Endothelial cell (in vitro differentiated cells): ENCODE measurements at places on chromosomes 4 and X. TPM values are rescaled to one million over a fixed set of nuclear protein-coding genes. Genes with fewer than 3 reads are reported as not detected.

Gene CD38
- 0.15 TPM for total RNA-seq

Gene UGT2B10
- not detected for total RNA-seq

DNA sequence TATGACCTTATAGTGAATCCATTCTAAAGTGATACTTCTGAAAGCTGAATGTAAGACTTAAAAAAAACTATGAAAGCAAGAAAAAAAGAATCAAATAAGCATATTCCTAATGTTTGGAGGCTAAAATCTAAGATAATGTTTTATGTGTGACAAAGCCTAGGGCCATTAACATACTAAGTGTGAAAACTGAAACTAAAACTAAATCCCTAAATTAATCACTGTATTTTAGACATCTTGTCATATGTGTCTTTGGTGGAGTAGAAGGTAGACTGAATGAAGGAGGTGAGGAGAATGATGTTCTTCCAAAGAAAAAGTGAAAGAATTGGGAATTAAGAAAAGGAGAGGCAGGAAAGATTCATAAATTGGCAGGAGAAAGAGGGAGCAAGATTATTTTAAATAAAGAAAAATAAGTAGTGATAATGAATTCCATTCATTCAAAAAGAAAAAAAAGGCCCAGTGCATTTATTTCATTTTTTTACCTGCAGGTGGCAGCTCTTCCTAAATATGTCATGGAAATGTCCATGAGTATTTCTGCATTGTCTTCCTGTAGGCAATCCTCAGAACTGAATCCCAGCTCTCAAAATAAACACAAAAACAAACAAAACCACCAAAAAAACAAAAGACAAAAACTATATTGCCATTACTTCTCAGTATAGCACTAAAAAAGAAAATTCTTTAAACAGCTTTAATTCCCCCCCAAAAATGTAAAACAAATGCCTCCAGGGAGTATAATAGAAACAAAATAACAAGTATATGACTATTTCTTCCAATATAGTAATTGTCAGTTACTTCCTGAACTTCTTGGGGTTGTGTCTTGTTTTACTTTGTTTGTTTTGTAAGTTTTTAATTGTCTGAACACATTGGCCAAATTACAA lies 17.0 kb upstream of the AP1AR start:
- H3K36me3 ChIP-seq: no peaks in the 10 kb centered on the region
- no peaks in the 10 kb centered on the region for H3K27me3 ChIP-seq
- H3K4me1 ChIP-seq: no peaks in the 10 kb centered on the region
- no peak overlapping the region for H3K27ac ChIP-seq
- DNase-seq: no peak

Gene CSAG2
- not detected for total RNA-seq
